ENCODE measurements at places on chromosomes 6 and 20.

GRCh38 chr6:11207199-11207968, 25.1 kb downstream of the NEDD9 start:
- no peak for DNase-seq

DNA sequence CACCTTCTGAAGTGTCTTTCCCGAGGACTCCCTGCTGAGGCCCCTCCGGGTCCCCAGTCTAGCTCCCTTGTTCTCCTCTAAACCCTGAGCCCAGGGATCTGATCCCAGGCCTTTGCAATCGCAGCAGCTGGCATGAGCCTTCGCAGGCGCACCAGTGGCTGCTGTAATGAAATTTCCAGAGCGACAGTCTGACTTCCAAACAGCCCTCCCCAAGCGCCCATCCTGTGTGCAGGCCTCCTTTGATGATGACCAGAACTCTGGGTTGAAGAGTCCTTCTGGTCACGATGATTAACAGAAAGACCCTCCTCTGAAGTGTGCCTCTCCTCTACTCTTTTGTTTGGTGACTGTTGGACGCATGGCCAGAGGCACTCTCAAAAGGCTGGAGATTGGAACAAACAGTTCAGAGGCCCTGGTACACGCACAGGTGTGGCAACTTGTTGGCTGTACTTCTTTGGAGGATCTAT, 89.1 kb upstream of the MPC1 start:
- no peak for DNase-seq

DNA sequence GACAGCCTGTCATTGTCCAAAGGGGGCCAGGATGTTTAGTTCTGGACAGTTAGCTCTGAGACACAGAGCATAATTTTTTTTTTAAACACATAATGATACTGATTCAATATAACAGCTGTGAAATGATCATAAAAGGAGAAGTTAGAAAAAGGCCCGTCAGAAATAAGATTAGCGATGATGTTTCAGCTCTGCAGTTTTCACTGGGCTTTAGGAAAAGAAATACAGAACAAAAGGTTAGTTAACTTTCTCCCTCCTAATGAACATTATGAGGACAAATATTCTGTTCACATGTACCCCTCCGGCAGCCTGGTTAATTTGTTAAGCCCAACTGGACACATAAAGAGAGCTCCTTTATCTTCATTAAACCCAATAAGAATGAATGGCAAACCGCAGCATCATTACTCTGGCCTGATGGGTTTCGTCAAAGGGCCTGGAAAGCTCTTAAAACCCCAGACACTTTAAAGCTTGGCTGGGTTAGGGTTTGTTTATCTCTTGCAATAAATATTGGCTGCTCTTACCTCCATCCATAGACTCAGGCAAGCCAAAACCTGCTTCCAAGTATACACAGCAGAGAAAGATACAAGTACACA, 394.6 kb downstream of the KIF16B start:
- no peak for DNase-seq

- no peak for DNase-seq
These were observed 228.3 kb downstream of the SLC35F1 start for GRCh38 chr6:118135371-118135770.

GRCh38 chr20:19806806-19807190, 48.7 kb downstream of the RIN2 start:
- no peak for DNase-seq

- DNase-seq: no peak
These were observed 2.2 kb downstream of the RAB5IF start for GRCh38 chr20:36607586-36608387.

- no peak for DNase-seq
These were observed 139.0 kb upstream of the SLC35B3 start for GRCh38 chr6:8574311-8574710.

GRCh38 chr6:169266746-169267591, 13.3 kb upstream of the THBS2 start:
- no peak for DNase-seq

DNA sequence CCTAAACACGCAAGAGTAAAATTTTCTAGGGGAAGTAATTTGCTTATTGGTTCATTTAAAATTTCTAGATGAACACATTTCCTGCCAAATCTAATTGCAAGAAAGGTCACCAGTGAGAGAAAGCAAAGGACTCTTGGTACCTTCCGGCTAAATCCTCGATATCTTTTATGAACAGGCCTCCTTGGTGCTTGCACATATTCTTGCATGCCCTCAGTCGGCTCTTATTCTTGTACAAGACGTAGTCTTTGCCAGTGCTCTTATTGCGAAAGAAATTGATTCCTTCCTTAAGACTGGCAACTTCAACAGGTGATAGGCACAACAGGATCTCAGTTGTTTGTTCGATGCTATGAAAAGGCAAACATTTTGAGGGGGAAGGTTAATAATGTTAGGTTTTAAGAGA, 141.7 kb upstream of the CARMIL1 start:
- no peak for DNase-seq

GRCh38 chr6:159203304-159204005, 34.3 kb downstream of the FNDC1 start:
- no peak for DNase-seq

DNA sequence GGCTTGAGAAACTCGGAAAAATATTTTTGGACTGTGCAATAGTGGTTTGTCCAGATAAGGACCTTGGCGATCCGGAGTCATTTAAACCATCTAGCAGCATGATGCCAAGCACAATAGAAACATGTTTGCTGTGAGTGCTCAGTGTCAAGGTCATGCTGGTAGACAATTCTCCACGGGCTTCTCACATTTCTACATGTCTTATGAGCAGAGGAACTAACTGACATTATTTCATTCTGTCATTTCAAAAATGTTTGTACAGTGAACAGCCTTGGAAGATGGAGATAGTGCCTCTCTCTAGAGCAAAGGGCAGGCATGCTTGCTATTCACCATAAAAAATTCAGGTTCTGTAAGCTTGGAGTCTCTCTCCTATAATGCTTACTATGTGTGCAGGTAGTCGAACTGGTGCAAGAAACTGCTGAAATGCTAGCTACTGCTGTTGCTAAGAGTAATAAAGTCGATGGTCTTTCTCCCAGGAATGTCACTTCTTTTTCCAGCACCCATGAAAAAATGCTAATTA, 25.4 kb upstream of the CCN2 start:
- DNase-seq: no peak

- DNase-seq: no peak
These were observed 86.4 kb upstream of the TIAM2 start for GRCh38 chr6:154908723-154909122.

DNA sequence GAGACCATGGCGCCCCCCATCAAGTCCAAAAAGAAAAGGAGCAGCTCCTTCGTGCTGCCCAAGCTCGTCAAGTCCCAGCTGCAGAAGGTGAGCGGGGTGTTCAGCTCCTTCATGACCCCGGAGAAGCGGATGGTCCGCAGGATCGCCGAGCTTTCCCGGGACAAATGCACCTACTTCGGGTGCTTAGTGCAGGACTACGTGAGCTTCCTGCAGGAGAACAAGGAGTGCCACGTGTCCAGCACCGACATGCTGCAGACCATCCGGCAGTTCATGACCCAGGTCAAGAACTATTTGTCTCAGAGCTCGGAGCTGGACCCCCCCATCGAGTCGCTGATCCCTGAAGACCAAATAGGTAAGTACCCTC, 41.7 kb upstream of the NAA20 start:
- no peak for DNase-seq

DNA sequence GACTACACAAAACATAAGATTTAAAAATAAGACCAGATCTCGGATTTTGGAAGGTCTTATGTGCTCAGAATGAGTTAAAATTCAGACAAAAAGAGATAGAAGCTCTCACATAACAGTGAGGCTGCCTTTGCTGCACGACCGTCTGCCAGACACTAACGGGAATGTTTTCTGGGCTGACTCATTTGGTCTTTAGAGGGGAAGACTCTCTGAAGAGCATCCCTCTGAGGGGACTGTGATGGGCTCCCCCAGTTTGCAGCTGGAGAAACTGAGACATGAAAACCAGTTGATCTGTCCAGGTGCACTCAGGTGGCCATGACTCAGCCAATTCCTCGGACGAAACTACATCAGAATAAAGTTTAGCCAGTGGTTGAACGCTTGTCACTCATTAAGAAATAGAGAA, 153.9 kb downstream of the RNASET2 start:
- peak; percentile 26 for DNase-seq

DNA sequence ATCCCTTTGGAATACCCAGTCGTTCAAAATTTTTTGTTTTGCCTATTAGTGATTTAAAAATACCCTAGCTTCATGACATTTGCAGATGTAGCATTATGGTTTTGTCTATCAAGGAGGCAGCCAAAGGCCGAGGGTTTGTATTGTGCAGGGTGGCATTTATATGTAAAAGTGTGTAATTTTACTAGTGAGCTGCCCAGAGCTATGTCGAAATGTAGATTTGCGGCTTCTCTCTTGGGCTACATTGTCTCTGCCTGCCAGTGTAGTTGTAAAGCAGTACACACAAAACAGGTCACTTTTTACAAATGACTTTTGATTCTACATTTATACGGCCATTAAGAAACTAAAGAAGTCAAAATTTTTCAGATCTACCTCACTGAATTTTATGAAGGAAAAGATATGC, 87.7 kb downstream of the TSHZ2 start:
- no peak for DNase-seq

GRCh38 chr20:22962567-22963439, 72.3 kb upstream of the SSTR4 start:
- DNase-seq: no peak

DNA sequence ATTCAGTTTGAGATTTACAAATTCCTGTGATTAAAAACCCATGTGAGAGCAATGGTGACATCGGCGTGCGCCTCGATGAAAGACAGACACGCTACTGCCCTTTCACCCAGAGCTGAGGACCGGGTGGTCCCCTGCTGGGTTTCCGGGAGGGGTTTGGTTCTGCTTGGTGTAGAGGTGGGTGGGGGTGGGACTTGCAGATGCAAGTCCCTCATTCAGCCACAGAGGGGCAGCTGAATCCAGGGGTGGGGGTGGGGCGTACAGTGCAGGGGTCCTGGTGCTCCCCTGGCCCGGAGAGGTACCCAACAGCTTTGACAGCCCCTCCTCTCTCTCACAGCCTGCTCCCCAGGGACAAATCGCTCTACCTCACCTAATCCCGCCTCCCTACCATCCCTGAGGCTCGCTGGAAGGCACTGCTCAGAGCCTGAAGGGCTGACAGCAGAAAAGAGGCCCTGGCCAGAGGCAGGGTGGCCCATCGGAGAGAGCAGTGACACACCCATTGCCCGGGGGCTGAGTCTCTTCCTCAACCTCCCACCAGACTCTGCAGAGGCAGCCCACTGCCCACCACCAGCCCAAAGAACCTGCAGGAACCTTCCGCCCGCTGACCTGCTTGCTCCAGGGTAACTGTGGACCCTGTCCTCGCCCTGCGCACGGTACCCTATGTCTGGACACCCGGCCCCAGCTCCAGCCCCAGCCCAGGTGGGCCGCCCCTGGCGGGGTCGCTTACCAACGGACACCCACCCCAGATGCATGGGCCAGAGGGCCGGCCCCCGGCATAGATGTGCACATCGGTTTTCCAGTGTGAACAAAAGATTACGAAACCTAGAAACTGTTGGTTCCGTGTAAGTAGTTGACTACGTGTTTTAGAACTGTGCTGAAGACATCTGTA, 118.4 kb downstream of the JPH2 start:
- DNase-seq: peak; percentile 36

- no peak for DNase-seq
These were observed 72.2 kb downstream of the ATXN1 start for GRCh38 chr6:16688984-16689636.

GRCh38 chr6:116625872-116626271, 9.6 kb downstream of the RSPH4A start:
- no peak for DNase-seq

DNA sequence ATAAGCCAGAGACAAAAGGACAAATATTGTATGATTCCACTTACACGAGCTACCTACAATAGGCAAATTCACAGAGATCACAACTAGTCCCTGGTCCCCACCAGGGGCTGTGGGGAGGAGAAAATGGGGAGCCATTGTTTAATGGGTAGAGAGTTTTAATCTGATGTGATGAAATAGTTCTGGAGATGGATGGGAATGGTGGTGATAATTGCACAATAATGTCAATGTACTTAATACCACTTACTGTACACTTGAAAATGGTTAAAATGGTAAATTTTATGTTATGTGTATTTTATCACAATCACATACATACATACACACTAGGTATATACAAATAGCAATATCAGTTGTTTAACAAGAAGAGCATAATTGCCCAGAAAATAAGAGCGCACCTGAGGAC, 24.3 kb upstream of the GSTA3 start:
- no peak for DNase-seq

DNA sequence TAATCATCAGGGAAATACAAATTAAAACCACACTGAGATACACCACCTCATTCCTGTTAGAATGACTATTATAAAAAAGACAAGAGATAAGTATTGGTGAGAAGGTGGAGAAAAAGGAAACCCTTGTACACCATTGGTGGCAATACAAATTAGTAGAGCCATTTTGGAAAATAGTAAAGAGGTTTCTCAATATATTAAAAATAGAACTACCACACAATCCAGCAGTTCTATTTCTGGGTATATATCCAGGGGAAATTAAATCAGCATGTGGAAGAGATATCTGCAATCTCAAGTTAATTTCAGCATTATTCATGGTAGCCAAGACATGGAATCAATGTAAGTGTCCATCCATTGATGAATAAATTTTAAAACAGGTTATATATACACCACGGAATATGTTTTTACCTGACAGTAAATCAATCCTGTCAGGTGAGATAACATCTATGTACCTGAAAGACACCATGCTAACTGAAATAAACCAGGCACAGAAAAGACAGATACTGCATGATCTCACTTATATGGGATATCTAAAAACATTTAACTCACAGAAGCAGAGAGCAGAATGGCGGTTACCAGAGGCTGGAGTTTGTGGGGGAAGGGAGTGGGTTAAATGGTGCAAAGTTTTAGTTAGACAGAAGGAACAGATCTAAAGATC, 64.1 kb downstream of the SHPRH start:
- no peak for DNase-seq

DNA sequence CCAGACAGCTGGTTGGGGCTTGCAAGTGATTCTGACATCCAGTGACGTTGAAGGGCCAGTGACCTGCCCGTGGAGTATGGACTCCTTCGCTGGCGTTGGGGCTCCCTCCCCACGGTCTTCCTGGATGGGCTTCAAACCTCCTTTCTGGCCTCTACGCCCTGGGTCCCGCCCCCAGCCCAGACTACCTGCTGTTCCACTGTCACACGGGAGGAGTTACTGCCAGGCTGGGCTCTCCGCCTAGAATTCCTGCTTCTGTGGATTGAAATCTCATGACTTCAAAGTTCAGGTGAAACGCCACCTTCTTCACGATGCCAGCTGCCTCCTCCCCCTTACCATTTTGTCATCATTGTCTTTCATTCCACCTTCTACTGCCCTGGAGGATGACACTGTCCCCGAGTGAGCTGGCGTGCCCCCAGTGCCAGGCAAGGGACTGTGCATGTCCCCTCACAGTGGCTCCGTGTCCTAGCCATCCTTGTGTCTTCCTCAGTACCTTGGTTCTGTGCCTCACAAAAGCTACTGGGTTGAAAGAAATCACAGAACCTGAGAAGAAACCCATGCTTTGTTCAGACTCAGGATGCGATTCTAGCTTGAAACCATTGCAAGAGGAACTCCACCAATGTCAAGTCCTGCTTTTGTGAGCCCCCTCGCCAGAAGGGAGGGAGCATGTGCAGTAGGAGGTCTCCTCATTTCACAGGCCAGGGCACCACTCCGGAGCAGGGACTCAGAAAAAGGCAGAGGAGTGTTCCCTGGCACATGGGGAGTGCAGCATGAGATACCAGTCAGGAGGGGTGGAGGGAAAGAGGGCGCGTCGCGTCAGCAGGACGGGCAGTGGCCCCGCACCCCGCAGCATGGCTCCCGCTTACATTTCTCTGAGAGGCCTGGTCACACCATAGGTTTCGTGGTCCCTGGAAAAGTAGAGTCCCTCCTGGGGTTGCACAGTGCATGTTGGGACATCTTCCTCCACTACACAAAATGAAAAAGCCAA, 11.0 kb upstream of the IRF4 start:
- DNase-seq: no peak

- peak; percentile 54 for DNase-seq
These were observed 168.0 kb downstream of the CDK19 start for GRCh38 chr6:110646951-110647910.

Measured in GM23338 (cell line).